ENCODE measurements at places on chromosomes 5 and 9. TPM values are rescaled to one million over a fixed set of nuclear protein-coding genes. Genes with fewer than 3 reads are reported as not detected.

SPINK6 gene
- total RNA-seq = not detected

MAST4 gene
- 36.3 TPM for total RNA-seq

KIAA1958 gene
- total RNA-seq = 0.79 TPM

N4BP3 gene
- total RNA-seq = 16.6 TPM

CTSV gene
- total RNA-seq = 1.1 TPM

BSPRY gene
- total RNA-seq = not detected

SPATA31A7 gene
- not detected for total RNA-seq

PCA3 gene
- total RNA-seq = 1.2 TPM

SLC44A1 gene
- 79.0 TPM for total RNA-seq

KIF4B gene
- 0.13 TPM for total RNA-seq

LIX1 gene
- total RNA-seq = not detected

SLC6A18 gene
- not detected for total RNA-seq

ATOX1 gene
- total RNA-seq = 68.7 TPM

IFNA13 gene
- total RNA-seq = not detected

RAI14 gene
- total RNA-seq = 192 TPM

SPATA31C1 gene
- total RNA-seq = not detected

DPYSL3 gene
- total RNA-seq = 138 TPM

ARHGEF37 gene
- total RNA-seq = 9.2 TPM

OTULINL gene
- total RNA-seq = 0.14 TPM

MSMP gene
- 23.2 TPM for total RNA-seq

FOXD4L6 gene
- total RNA-seq = 0.07 TPM

CD14 gene
- total RNA-seq = 0.26 TPM

PCDHB13 gene
- 0.33 TPM for total RNA-seq

GARIN3 gene
- not detected for total RNA-seq

EPB41L4B gene
- total RNA-seq = 0.42 TPM

ITGA1 gene
- 2.2 TPM for total RNA-seq

All from pulmonary artery endothelial cell (primary cell).